CD4-positive, alpha-beta T cell treated with Interleukin-15 for 1 hour (primary cell): ENCODE measurements at places on chromosomes 7 and 10.

- no peak for DNase-seq
Measured at GRCh38 chr7:94374231-94374630, 20.5 kb upstream of the COL1A2 start.

- peak; percentile 46 for DNase-seq
Measured at GRCh38 chr7:22488643-22489462, 11.1 kb downstream of the STEAP1B start.

- DNase-seq: no peak
Measured at GRCh38 chr7:95599069-95599468, 2.8 kb upstream of the PDK4 start.

DNA sequence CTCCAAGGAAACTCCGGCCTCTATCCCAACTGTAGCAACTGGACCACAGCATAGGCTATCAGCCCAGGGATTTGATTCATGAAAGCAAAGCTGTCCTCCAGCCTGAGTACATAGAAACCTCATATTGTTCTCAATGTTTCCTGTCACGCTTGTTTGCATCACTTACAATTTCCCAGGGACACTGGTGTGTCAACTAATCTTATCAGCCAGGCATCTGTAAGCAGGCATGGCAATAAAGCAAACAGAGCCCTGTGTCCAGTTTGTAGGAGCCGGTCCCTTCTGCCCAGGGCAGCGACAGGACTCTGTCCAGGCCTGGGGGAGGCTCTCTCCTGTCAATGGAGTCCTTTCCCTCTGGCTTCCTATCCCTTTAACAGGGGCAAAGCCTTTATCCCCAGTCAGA is 23.0 kb upstream of the CDHR3 start:
- no peak for DNase-seq

- DNase-seq: no peak
Measured at GRCh38 chr7:31192986-31193385, 140.9 kb downstream of the ADCYAP1R1 start.

DNA sequence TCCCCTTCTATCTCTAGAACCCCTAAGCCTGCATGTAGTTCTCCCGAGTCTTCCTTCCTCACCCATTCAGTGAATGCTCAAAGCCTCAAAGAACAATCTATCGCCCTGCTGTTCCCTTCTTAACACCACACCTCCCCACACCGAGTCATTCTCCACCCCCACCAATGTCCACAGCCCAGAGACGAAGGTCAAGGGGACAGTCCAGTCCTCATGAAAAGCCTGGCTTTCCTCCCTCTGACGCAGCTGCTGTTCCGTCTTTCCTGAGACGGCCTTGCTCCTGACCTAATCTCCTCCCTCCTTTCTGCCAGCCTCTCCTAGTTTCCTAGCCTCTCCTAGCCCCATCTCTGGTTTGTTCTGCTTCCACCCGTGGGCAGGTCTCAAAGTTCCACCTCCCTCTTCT is 9.2 kb downstream of the MOSPD3 start:
- DNase-seq: no peak

GRCh38 chr7:21942955-21943354 is 2.7 kb downstream of the CDCA7L start:
- no peak for DNase-seq

DNA sequence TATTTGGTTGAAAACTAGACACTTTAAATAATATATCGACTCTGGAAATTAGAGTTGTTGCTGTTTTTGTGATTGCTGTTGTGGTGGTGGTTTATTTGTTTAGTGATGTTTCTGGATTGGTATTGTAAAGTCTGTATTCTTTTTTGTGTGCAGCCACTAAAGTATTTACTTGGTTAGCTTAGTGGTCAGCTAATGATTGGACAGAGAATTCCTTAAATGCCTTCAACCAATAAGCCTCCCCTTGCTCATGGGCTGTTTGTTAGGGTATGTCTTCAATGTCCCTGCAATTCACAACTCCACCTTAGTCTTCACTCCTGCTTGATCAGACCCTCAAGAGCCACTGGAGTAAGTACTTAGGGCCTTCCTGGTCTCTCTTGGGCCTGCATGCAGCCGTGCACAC is 71.0 kb downstream of the PAXIP1 start:
- no peak for DNase-seq

- DNase-seq: no peak
Measured at GRCh38 chr7:48710995-48711394, 213.4 kb upstream of the CDC14C start.

GRCh38 chr7:149325248-149325647 is 63.3 kb downstream of the ZNF783 start:
- no peak for DNase-seq

GRCh38 chr7:68917041-68917651 is 681.1 kb upstream of the AUTS2 start:
- DNase-seq: no peak

DNA sequence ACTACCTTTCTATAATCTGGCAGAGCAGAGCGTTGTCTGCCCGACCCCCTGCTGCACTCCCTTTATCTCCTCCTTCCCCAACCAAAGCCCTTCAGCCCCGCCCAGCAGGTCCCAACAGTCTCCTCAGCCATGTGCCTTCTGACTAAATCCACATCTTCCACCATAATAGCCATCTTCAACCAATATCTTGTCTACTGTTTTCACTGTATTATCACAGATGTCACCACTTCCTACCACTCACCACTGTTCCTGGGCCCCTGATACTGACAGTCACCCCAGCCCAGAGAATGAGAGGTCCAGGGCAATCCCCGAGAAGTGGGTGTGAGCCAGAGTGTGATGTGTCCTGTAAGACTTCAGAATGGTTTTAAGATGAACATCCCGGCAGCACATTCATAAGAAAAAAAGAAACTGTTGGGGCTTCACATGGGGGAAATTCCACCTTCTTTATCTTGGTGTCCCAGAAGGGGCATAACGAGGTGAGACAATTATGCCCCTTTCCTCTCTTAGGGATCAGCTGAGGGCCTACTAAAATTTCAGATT is 25.3 kb downstream of the CCDC6 start:
- DNase-seq: peak; percentile 35

DNA sequence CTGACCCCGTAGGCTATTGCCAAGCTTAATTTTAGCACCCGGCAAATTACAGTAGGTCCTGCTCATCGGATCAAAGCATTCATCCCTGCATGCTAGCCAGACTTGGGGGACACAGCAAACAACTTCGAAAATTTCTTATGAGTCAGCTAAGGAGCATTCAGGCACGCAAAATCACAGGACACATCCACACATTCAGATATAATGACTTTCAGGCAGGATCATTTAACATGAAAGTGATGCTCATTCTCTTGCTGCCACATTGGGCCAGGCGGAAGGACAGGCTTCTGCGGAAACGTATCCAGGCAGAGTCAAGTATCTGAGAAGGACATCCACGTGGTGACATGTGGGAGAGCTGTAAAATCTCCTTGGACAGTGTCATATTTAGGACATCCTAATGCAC is 474.0 kb upstream of the NRP1 start:
- DNase-seq: no peak
